ENCODE measurements at places on chromosomes 12 and 14. TPM values are rescaled to one million over a fixed set of nuclear protein-coding genes. Genes with fewer than 3 reads are reported as not detected.

Gene TAS2R14
- not detected for total RNA-seq

Gene OTX2
- not detected for total RNA-seq

Gene PLEKHG7
- not detected for total RNA-seq

Gene ADCK1
- total RNA-seq, result 1.2 TPM

Gene KRT1
- not detected for total RNA-seq

- DNase-seq, result no peak
Observed at GRCh38 chr14:90547250-90547649, 150.4 kb downstream of the CALM1 start.

DNA sequence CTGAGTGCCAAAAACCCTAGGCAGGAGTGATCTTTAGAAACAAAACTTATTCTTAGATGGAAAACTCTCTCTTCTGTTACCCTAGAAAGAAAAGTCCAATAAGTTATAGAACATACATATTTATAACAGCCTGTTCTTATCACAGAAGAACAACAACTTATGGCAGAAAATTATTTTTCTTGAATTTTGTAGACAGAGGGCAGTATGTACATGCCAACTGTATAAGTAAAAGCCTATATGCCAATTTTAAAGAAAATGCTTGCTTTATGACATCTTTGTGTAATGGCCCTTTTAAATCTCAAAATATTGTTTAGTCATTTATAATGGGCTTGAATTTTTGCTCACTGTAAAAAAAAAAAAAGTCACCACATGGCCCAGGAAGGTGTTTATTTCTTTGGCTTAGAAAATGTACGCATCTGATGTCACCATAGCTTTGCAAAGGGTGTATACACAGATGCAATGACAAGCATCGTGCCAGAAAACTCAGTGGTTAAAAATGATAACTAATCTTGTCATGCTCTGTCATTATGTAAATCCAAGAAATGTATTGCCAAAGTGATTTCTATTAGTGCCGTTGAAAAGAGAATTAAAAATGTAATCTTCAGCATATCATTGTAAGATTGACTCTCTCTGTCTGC is 38.3 kb upstream of the GRIP1 start:
- no peak for DNase-seq

GRCh38 chr14:104291123-104292000 is 153.0 kb downstream of the KIF26A start:
- DNase-seq, result no peak

- DNase-seq, result no peak
Observed at GRCh38 chr12:106712768-106713167, 61.7 kb upstream of the RIC8B start.

DNA sequence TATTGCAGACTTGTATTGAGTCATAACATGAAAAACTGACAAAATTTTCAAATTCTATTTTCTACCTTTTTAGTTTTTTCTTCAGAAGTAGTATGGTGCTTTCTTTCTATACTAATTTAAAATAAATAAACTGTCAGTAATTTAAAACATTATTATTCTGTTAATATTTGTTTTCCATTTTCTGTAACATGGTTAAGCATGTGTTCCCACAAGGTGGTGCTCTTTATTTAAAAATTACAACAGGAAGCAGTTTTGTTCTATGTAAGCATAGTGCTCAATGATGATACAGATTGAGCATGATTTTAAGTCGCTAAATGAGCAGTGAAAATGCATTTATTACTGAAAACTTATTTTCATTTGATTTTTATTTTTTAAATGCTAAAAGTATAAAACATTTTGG is 114.6 kb downstream of the PPFIA2 start:
- DNase-seq, result peak; percentile 59

GRCh38 chr12:14284184-14284722 is 81.2 kb upstream of the ATF7IP start:
- DNase-seq, result no peak

GRCh38 chr12:110280779-110281548 is at the start of gene ATP2A2:
Gene ATP2A2 (plus strand): TSS chr12:110281247. CDS start chr12:110281790, 543 bp downstream.
- peak; percentile 83 for DNase-seq

DNA sequence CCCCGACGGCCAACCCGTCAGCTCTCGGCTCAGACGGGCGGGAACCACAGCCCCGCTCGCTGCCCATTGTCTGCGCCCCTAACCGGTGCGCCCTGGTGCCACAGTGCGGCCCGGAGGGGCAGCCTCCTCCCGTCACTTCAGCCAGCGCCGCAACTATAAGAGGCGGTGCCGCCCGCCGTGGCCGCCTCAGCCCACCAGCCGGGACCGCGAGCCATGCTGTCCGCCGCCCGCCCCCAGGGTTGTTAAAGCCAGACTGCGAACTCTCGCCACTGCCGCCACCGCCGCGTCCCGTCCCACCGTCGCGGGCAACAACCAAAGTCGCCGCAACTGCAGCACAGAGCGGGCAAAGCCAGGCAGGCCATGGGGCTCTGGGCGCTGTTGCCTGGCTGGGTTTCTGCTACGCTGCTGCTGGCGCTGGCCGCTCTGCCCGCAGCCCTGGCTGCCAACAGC is at the start of gene WNT1:
TSS of gene WNT1 (plus strand) at position 32 of the 450 bp plus-strand sequence. CDS start at position 361, 329 bp downstream.
- DNase-seq, result no peak

DNA sequence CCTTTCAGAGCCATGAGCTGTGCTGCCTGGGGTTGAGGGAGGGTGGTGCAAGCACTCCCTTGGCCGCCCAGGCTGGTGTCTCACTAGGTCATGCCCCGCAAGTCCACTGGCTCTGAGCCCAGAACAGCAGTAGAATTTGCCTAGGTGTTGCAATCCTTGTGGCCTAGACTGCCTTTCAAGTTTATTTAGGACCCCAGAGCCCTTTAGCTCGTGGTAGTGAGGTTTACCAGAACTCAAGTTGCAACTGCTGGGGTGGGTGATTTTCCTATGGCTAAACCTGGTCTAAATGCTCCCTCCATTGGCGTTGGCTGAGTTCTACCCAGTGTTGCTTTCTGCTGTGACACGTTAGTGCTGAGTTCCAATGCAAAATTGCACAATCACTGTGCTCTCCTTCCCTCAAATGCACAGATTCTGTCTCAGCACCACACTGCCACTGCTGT is 287.2 kb downstream of the BCAT1 start:
- no peak for DNase-seq

GRCh38 chr14:96929950-96930349 is 132.8 kb downstream of the VRK1 start:
- no peak for DNase-seq
